ENCODE measurements at places on chromosomes 7 and 10.

- peak; percentile 57 for DNase-seq
Measured at GRCh38 chr10:71648254-71648932, 71.2 kb downstream of the C10orf105 start.

DNA sequence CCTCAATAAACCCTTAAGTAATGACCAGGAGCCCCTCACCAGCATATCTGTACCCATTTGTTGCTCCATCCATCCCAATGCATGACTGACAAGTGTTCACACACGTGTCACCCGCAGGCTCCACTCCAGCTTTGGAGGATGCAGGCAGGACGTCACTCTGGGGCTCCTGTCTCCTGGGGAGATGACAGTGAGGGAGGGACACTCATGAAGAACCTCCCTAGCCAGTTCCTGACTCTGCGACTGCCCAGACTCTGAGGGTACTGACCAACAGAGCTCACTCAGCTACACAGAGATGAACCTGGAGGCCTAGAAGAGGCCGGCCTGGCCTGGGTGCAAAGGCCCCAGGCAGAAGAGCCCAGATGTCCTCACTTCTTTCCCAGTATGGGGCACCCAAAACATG, 135.1 kb upstream of the RET start:
- peak; percentile 0 for DNase-seq

GRCh38 chr10:102335184-102335583, 60.3 kb upstream of the NFKB2 start:
- DNase-seq, result no peak

DNA sequence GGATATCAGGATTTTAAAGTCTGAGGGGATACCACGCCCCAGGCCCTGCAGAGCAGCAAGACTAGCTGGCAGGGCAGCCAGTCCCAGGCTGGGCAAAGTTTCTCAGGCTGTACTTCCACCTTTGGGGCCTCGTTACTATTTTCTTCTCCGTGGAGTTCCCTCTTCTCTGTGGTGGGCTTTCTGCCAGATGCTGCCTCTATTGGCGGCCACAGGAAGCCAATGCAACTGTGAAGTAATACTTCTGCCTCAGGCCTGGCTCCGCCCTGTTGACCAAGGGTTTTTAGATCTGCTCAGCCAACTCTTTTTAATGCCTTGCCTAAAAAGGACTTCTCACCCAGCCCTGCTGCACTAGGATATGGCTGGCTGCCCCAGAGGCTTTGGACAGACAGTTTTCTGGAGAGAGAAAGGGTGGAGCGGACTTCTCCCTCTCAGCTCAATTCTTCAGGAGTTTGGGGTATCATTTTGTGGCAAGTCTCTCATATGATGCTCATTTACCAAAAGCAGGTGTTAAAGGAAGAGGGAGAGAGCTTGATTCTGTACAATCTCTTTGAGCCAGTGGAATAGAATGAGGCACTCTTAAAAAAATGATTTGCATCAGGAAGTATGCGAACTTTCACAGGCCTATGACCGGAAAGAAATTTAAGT, 67.4 kb downstream of the HHEX start:
- DNase-seq, result peak; percentile 73

- no peak for DNase-seq
Measured at GRCh38 chr7:102985176-102985783, 72.5 kb downstream of the LRRC17 start.

DNA sequence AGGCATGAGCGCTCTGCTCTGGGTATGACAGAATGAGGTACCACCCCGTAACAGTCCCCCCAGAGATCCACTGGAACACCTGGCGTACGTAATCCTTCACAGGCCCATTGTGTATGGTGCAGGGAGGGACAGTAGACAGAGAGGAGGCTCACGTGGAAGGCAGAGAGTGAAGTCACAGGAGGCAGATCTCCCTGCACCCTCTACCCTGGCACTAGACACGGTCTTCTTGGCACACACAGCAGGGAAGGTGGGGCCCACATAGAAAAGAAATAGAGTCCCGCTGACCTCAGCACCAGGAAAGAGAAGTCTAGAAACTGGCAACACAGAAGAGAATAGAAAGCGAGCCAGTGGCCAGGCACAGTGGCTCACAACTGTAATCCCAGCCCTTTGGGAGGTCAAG, 51.9 kb downstream of the SLC29A4 start:
- no peak for DNase-seq

- DNase-seq, result no peak
Measured at GRCh38 chr7:131057015-131057793, 270.5 kb upstream of the MKLN1 start.

DNA sequence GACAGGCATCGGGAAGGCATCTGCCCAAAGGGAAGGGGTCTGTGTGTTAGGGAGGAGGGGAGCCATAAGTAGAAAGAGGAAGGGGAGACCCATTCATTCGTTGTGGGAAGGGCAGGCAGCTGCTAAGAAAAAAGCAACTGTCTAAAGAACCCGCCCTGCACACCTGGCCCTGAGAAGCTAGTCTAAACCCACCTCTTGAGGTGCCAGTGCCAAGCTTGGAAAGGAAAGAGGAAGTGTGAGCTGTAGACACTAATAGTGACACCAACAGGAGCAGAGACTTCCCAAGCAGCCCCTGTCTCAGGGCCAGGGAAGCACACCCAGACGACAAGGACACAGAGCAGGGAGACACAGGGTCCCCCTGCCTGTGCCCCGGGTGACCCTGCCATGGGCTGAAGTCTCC, 40.8 kb upstream of the PRSS58 start:
- DNase-seq, result no peak

- no peak for DNase-seq
Measured at GRCh38 chr7:41328544-41328943, 374.3 kb downstream of the INHBA start.

GRCh38 chr7:5424749-5425506, 1.3 kb upstream of the TNRC18 start:
- peak; percentile 62 for DNase-seq

GRCh38 chr7:135769005-135769802, 20.6 kb upstream of the FAM180A start:
- DNase-seq, result no peak

DNA sequence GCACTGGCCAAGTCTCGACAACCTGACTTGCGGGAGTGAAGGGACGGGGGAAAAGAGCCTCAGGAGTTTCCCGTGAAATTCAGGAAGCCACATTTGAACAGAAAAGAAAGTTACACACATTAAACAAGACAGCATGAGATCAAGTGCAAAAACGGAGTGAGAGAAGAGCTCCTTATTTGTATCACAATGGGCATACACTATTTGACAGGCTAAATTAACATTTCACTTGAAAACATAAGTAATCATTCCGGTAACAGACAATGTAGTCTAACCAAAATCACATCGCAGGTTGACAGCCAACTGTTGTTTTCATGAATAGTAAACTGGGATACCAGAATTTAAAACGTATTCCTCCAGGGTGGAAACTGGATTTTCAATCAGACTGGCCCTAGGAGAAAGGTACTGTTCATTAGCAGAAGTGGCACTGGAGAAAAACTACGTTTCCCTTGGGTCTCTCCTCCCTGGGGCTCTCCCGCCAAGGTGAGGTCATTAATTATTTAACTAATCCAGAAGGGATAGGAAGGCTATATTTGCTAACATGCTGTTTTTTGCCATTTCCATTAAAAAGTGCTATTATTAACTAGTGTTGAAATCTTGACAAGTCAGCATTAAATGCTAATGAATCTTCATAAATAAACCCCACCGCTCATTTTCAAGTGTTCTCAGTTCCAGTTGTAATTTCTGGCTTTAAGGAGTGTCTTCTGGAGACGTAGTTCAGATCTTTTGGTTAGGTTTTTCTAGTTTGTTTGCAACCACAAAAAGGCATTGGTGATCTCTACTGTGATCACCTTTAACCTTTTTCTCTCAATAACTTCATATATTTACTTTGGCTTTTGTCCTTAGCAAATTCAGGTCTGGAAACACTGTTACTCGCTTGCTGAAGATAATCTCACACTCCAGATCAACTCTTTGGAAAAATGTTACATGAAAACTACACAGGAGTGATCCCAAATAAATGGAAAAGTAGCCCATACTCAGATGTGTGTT, 25.1 kb downstream of the RHEB start:
- no peak for DNase-seq

DNA sequence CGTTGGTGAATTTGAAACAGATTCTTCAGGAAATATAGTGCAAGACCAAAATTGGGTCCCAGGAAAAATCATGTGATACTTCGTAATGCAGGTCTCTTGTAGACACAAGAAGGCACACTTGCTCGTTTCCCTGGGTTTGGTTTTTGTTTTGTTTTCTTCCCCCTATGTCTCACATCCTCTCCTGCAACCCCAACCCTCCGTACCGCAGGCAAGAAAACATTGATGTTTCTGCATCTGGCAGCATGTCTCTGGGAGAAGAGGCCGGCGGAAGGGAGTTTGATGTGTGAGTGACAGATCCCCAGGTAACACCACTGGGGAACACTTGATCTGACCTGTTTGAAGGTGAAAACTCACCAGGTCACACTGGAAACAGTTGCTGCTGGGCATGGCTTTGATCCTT, 718.5 kb downstream of the AUTS2 start:
- DNase-seq, result no peak

DNA sequence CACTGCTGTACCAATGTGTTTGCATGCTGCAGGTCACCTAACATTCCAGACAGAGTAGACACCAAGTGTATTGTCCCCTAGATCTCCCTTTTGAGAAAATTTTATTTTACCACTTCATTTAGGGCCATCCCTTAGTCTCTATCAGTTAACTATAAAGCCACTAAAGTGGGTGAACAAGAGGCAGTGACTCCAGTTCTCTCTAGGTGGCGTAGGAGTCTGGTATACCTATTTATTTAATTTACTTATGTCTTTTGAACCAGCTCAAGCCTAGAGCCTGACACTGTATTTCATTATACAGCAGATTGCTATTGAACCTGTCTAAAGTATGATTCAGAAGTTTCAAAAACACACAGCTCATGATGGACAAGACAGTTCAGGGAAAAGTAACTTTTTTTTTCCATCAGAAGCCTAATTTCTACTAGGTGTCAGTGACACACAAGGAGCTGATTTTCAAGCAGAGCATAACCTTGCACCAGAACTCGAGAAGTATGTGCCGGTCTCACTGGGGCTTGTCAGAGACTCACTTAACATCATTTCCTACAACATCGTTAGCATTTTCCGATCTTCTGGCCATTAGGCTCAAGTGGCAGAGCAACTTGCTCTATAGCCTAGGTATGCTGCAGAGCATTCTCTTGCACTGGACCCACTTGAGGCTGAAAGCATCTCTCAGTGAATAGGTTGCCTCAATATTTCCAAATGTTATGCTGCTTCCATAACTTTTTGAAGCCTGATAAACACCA, 175.4 kb downstream of the CDC14C start:
- peak; percentile 4 for DNase-seq

GRCh38 chr7:3895341-3896116, 594.5 kb downstream of the SDK1 start:
- no peak for DNase-seq

DNA sequence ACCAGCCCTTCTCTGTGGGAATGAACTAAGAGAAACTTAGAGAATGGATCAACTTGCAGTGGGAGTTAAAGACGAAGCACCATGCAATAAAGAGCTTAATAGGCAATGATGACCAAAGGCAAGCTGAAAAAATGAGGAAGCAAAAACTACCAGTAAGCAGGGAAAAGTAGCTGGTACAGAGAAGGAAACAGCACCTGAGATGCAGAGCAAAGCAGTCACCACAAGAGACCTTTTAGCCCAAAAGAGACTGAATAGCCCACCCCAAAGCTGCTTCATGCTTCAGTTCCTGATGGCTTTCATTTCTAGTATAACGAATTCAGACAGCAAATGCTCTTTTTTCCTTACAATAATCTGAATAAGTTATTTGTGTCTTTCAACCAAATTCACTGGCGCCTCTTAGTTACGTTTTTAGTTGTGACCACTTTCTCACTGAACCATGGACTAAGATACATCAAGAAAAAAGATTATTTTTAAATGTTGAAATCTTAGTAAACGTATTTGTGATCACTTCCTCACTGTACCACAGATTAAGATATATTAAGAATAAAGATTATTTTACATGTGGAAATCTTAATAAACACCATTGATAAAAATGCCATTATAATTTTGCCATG, 76.0 kb downstream of the USP6NL start:
- no peak for DNase-seq

DNA sequence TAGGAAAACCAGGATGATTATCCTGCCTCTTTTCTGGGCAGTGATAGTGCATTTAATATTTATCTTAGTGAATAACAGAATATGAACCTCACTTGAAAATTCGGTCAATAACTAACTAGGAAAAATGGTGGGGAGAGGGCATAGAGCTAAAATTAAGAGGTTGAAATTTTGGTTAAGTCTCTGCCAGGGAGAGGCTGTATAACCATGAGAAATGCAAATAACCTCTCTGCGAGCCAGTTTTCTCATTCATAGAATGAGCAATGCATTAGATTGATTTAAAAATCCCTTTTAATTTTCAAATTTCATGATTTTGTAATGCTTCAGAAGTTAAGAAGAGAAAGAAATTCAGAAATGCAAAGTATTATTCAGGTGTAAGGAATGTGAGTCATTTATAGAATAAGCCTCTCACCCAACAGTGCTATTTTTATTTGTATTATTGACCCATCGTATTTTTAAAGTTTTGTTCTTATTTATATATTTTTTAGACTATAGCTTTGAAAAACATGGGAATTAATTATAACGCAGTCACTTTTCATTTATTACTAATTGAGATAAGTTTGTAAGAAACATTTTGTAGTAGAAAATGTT, 104.7 kb downstream of the PHF14 start:
- no peak for DNase-seq

GRCh38 chr10:71829171-71829570, 21.9 kb downstream of the PSAP start:
- no peak for DNase-seq

- DNase-seq, result no peak
Measured at GRCh38 chr7:50646069-50646468, 80.9 kb upstream of the DDC start.

GRCh38 chr10:67433276-67433675, 262.7 kb downstream of the CTNNA3 start:
- no peak for DNase-seq

- DNase-seq, result no peak
Measured at GRCh38 chr7:92678291-92678920, 88.2 kb upstream of the FAM133B start.

- DNase-seq, result no peak
Measured at GRCh38 chr7:75876126-75876881, 2.5 kb upstream of the RHBDD2 start.

- peak; percentile 94 for DNase-seq
Measured at GRCh38 chr7:117019786-117020590, 66.7 kb downstream of the ST7 start.

- DNase-seq, result no peak
Measured at GRCh38 chr10:97095701-97096260, 90.0 kb downstream of the SLIT1 start.
